ENCODE measurements at places on chromosomes 4 and X.

- no peak for DNase-seq
Measured at GRCh38 chr4:53674903-53675302, 83.6 kb upstream of the LNX1 start.

DNA sequence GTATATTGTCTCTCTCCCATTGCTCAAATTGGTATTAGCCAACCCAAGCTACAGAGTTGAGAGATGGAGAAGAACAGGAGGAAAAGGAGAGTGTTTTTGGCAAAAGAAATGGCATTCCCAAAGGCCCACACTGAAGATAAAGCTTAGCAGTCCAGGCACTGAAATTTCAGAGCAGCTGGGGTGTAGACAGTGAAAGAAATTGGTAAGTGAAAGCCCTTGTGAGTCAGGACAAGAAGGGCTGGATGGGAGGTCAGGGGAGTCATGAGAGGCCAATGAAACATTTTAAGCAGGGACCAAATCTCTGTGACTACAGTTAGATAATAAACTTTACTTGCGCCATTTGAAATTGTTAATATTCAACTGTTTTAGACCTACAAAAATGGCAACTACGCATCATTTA, 177.7 kb downstream of the ADAMTS3 start:
- no peak for DNase-seq

- no peak for DNase-seq
Measured at GRCh38 chrX:9048801-9049200, 14.9 kb upstream of the FAM9B start.

DNA sequence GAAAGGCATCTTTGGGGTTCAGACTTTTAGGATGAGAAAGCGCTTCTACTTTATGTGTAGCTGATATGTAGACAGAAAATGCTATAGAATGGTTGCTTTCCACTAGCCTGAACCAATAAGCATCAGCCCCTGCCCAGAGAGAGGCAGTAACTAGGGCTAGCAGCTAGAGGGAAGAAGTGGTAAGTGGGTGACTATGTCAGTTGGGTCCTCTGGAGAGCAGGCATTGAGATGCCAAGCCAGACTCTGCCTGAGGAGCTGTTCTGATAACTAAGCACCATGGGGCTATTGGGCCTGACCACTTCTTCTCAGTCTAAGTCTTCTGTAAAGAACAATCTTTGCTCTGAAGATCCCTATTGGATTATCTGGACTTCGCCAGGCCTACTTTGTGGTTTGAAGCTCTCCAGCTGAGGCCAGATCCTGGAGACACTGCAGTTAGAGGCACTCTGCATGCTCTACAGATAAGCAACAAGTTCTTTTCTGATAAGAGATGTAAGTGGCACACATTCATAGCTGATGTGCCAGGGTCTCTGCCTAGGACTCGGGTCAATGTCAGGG, 146.1 kb downstream of the RBM46 start:
- no peak for DNase-seq

GRCh38 chrX:10722851-10723250, 102.5 kb upstream of the MID1 start:
- peak; percentile 41 for DNase-seq

GRCh38 chr4:123821861-123822260, 425.3 kb downstream of the SPRY1 start:
- DNase-seq = no peak

- DNase-seq = no peak
Measured at GRCh38 chrX:97995834-97996233, 1112.1 kb downstream of the RPA4 start.

DNA sequence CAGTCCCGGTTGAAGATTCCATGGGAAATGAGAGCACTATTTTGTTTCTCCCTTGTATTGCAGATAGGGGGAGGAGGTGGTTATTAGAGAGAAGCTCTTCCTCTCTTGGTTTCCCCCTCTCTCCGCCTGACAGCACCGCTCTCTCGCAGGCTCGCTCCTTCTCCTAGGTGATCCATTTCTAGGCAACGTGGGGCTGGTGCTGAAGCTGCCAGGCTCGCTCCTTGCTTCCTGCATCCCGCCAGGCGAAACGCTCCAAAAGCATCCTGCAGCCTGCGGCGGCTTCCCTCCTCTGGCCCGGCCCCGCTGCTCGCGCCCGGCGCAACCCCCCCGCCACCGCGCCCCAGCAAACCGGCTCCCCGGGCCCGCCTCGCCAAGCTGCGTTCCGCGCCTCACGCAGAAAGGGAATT, at the start of gene GRID2:
TSS of gene GRID2 (plus strand) at position 346 of the 407 bp plus-strand sequence.
- DNase-seq = peak; percentile 5

GRCh38 chr4:2087170-2087569, 28.0 kb downstream of the NAT8L start:
- no peak for DNase-seq

- DNase-seq = peak; percentile 75
Measured at GRCh38 chrX:1249101-1249887, 19.3 kb upstream of the CSF2RA start.

- DNase-seq = peak; percentile 87
Measured at GRCh38 chr4:83284193-83285054, at the start of gene COQ2. Gene COQ2, minus strand, starts transcription at chr4:83284798. Its CDS starts 34 bp downstream, at chr4:83284764.

DNA sequence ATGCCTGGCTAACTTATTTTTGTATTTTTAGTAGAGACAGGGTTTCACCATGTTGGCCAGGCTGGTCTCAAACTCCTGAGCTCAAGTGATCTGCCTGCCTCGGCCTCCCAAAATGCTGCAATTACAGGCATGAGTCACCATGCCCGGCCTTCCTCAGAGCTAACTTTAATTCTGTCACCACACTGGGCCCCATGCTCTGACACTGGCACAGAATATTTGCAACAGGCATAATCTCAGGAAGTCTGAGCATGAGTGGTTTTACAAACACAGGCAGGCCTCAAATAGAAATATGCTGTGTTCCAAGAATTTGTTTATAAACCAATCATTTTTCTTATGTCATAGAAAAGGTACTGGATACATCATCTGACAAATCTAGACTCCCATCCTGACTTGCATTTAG, 32.7 kb upstream of the FAM9C start:
- no peak for DNase-seq

- DNase-seq = no peak
Measured at GRCh38 chr4:163196926-163197480, 30.3 kb upstream of the NAF1 start.

- DNase-seq = no peak
Measured at GRCh38 chr4:54560513-54560912, 97.2 kb upstream of the KIT start.

DNA sequence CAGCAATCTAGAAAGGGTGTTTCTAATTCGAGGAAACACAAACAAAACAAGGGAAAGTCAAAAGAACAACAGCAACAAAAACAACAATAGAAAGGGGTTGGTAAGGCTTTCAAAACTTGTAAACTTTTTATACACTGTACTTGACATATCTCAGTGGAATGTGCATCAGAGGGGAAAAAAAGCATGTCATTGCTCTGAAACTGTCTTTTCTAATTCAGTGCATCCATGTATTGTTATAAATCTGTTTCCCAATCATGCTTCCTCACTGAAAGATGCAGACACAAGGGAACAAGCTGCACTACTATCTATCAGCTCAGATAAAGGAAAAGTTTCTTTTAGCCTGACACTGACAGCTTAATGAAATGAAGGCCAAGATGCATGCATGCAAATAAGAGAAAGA, 44.2 kb upstream of the PCDH18 start:
- no peak for DNase-seq

DNA sequence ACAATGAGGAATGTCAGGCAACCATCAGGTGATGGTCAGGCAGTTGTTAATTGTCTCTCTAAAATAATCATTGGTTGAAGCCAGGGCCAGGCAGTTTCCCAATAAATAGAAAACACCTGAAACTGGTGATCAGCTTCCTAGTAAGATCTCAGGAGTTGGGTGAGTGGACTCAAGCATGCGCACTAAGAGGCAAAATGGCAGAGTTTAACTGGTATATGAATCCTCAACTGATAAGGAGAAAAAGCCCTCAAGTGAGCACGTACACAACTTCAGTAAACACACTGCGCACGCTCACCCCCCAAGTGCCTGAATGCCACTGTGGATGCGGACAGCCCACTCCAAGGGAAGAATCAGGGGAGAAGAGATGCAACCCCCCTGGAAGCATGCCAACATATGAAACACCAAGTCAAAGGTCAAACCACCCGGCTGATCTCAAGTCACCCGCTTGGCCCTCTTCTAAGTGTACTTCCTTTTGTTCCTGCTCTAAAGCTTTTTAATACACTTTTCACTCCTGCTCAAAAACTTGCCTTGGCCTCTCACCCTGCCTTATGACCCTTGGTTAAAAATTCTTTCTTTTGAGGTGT, 39.9 kb downstream of the LNX1 start:
- DNase-seq = no peak

DNA sequence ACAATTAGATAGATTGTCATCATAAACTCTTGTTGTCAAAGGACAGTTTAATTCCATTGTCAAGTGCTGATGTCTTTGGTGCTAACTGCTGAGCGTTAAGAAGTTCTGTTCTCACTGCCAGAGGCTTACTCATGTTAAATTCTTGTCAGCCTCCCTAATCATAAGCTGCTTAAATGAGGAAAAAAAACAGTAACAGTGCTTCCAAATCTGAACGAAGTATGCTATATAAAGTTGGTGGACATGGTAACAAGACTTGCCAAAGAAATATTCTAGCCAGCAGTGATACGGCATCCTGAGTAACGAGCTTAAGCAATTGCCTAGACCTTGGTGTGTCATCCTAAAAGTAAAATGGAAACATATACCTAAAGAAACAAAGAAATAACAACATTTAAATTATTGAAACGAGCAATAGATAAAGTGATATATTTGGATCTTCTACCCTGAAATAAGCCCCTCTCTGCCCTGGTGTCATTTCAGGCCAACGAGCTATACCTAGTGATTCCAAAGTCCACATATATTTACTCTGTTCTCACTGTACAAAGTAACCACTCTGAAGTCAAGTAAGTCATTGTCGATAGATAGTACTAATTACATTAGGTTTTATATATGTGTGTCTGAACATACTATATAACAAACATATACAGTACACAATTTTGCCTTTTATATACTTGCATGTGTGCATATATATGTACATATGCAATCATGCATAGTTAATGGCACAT, 339.7 kb upstream of the HS3ST1 start:
- DNase-seq = no peak

DNA sequence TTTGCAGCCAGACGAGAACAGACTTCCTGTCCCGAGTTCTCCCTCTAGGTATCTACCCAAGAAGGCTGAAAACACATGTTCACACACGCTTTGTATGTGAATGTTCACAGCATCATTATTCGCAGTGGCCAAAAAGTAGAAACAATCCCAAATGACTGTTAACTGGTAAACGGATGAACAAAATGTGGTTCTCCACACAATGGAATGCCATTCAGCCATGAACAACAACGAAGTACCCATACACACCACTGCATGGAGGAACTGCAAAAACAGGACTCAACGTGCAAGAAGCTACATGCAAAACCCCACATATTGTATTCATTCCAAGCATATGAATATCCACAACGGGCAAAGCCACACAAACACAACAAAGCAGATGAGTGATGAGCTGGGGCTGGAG, 45.0 kb downstream of the PDHA1 start:
- no peak for DNase-seq

- no peak for DNase-seq
Measured at GRCh38 chr4:89551191-89551590, 243.6 kb upstream of the GPRIN3 start.

GRCh38 chrX:45571453-45571852, 370.8 kb upstream of the DIPK2B start:
- no peak for DNase-seq

- DNase-seq = no peak
Measured at GRCh38 chrX:133056341-133056740, 40.6 kb downstream of the USP26 start.

GRCh38 chrX:28347476-28347875, 239.8 kb upstream of the IL1RAPL1 start:
- no peak for DNase-seq

DNA sequence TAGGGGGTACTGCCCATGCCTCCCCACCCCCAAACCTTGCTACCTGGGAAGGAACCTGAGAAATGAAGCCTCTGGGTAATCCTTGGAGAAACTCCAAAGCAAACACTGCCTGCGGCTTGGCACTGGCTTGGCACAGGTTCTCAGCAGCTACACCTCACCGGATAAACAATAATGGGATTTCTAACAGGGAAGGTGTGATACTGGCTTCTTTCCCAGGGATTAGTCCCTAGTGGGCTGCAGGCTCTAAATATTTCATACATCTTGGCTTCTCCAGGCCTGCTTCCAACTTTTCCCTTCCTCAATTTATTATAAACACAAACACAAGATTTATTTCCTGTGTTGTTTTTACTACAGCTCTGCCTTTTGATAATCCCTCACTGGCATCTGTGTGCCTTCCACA, 12.5 kb downstream of the SEC24D start:
- no peak for DNase-seq

GRCh38 chr4:8303485-8304281, 34.1 kb downstream of the HTRA3 start:
- peak; percentile 55 for DNase-seq

- DNase-seq = no peak
Measured at GRCh38 chr4:71294301-71294700, 44.5 kb upstream of the SLC4A4 start.

- DNase-seq = no peak
Measured at GRCh38 chr4:1247864-1248244, 1.1 kb downstream of the CTBP1 start.

GRCh38 chr4:141565379-141566089, 70.8 kb upstream of the IL15 start:
- DNase-seq = no peak

- DNase-seq = no peak
Measured at GRCh38 chrX:101357166-101357795, 8.7 kb upstream of the TIMM8A start.

DNA sequence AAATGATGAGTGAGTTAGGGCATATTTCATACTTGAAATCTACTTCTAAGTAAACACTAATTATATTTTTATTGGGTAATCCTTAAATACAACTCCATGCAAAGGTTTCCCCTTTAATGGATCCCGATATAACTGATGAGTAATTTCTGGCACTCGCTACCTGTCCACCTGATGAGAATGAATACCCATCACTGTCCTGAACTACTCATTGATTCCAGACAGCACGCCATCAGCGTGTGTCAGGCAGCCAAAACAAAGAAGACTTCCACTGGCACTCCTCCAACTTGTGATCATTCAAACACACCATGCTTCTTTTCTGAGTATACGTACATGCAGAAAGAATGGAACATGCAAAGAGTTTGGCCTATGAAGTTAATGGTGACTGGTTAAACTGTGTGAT, 69.4 kb downstream of the HCCS start:
- DNase-seq = no peak

GRCh38 chr4:2163311-2163821, 78.6 kb downstream of the HAUS3 start:
- no peak for DNase-seq
